ENCODE measurements at places on chromosomes 13 and 19.

DNA sequence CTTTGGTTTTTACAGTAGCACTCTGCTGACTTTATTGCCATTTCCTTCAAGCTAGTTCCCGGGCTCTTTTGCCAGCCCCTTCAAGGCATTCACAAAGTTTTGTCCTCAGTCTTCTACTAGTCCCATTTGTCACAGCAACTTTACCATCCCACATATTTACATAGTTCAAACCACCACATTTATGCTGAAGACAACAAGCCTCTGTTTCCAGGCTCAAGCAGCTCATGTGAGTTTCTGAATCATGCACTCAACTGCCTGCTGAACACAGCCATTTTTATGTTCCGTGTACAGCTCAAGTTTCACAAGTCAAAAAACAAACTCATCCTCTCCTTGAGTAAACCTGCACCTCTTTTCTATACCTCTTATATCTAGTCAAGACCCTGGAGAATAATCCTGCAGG, 977.0 kb upstream of the SLC10A2 start:
- DNase-seq: no peak

- DNase-seq: no peak
These were observed 155.7 kb downstream of the SLC7A1 start for GRCh38 chr13:29439601-29440388.

DNA sequence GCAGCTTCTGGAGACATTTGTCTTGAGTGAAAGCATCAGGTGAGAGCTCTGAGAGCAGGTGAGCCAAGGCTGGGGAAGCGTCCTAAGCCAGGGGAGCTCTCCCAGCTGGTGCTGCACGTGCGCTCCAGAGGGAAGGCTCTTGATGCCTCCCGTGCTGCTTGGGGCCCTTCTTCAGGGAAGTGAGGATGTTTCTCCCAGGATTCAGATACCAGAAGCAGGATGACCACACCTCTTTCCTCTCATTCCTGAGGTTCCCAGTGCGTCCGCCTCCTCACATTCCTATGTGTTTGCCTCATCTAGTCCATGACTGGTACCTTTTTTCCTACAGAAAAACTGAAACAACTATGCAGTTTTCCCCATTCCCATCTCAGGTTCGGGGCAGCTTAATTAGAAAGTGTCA, 231.0 kb upstream of the IRS2 start:
- no peak for DNase-seq

DNA sequence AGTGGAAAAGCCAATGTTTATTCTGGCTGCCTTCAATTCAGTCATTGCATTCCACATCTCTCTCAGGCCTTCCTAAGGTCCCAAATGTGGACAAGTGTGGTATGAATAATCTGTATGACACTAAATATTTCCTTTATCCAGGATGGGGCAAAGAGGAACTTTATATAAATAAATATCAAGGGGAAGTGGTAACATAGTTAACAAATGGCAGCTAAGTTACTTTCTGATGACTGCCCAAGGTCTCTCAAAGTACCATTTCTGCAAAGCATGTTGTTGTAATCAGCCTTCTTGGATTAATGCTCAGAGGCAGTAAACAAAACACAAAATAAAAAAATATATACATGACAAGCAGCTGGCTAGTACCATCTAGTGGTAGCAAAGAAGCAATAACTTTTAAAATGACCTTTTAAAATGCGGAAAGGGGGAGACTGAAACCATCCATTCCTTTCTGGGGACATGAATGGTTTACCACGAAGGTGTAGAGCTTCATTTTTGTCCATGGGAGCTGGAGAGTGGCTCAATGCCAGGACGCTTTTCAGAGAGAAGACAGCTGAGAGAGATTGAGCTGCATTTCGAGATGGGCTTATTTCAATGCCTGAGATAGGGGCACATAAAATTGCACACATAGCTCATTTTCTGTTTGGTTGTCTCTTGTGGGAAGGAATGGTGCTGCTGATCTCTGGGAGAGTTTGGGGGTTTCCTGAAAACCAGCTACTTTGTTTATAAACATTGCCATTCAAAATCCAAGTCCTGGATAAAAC, 259.2 kb downstream of the RFC3 start:
- DNase-seq: no peak

DNA sequence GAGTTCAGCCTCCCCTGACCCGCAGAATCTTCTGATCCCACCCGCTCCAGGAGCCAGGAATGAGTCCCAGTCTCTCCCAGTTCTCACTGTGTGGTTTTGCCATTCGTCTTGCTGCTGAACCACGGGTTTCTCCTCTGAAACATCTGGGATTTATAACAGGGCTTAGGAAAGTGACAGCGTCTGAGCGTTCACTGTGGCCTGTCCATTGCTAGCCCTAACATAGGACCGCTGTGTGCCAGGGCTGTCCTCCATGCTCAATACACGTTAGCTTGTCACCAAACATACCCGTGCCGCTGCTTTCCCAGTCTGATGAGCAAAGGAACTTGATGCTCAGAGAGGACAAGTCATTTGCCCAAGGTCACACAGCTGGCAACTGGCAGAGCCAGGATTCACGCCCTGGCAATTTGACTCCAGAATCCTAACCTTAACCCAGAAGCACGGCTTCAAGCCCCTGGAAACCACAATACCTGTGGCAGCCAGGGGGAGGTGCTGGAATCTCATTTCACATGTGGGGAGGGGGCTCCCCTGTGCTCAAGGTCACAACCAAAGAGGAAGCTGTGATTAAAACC, 1.1 kb upstream of the APOE start:
- no peak for DNase-seq

DNA sequence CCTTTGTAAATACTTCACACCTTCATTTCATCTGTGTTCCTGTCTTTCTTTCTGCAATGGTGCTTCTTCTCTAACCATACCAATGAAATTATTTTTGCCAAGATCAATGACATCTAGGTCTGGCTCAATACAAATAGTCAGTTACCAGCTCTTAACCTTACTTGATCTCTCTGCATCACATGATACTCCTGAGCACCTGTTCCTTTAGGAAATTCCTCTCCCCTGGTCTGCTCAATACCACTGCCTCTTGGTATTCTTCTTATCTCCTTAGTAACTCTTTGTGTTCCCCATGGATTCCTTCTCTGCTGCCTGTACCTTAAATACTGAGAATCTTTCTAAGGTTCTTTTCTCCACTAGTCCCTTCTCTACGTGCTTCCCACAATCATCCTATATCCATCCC, 25.9 kb downstream of the SOHLH2 start:
- no peak for DNase-seq

- DNase-seq: no peak
These were observed 1.2 kb downstream of the ZNF233 start for GRCh38 chr19:44260695-44261446.

DNA sequence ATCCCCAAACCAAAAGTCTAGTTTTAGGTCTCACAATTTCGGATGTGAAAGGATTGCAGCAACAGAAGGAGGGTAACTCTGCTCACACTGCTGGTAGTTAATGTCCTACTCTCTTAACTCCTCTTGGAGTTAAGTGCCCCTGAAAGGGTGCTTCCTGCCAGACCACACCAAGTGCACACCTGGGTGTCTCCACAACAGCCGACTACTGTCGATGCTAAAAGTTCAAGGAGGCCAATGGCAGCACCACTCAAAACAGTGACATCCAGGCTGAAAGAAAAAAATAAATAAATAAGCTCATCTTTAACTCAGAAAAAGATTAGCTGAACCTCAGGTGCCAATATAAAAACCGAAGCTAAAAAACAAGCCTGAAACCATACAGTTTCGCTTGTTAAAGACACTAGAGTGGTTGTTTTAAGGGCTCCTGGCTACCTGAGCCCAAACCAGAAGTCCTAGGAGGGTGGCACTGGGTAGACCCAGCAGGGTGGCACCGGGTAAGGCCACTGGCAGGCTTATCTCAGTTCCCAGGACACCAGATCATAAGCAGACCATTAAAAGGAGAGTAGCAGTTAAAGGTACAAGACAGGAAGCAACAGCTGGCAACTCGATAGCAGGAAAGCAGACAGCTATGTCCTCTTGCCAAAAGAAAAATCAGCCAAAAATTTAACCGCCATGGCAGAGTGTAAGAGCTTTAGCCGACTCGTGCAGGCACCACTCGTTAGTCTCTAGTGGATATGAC, 39.3 kb downstream of the BRD4 start:
- DNase-seq: no peak

DNA sequence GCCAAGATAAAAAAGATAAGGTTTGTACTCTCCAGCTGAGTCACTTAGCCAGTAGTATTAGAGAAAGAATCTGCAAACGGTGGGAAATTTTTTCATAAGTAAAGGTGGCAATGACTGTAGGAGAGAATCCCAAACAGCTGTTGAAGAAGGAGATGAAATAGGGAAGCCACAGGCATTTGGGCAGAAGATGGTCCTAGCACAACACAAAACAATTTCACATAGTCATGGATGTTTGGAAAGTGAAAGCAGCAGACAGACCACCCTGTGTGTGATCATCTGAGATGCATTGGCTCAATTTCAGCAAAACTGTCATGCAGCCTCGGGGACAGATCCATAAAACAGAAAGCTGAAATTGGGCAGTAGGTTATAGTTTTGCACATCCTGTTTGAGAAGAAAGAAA, 2832.4 kb downstream of the PCDH9 start:
- no peak for DNase-seq

DNA sequence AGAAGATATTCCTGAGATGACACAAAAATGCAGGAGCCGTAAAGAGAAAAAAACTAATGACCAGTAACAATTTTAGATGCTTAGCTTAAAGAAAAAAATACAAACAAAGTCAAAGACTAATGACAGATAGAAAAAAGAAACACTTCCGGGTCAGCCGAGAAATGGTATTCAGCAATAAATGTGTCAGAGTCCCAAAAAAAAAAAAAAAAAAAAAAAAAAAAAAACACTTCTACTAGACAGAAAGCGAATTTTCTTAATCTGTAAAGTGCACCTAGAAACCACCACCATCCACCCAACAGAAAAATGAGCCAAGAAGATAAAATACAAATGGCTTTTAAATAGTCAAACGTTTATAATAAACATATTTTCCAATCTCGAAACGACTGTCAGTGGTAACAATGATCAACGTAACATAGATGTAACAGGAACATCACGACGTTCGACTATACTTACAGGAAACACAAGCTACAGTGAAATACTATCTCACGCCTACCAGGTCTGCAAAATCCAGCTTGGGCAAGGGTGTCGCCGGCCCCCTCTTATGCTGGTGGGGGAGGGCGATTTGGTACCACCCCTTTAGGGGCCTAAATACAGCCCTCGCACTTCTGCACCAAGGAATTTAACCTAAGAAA, 10.6 kb downstream of the ABHD17A start:
- DNase-seq: no peak

DNA sequence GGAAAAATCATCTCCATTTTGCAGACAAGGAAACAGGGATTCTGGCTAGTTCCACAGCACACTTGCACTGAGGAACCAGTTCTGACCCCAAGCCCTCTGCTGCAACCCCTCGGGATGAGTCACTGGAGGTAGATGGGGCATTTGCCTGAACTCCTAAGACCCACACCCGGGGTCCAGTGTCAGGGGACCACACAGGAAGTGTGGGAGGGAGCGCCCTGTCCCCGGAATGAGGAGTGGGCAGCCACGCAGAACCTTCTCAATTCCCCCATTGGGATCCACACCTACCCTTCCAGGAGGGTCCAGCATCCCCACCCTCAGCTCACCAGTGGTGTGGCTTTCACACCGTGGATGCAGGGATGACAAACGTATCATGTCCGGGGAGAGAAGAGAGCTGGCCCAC, 62.7 kb downstream of the TSHZ3 start:
- no peak for DNase-seq

DNA sequence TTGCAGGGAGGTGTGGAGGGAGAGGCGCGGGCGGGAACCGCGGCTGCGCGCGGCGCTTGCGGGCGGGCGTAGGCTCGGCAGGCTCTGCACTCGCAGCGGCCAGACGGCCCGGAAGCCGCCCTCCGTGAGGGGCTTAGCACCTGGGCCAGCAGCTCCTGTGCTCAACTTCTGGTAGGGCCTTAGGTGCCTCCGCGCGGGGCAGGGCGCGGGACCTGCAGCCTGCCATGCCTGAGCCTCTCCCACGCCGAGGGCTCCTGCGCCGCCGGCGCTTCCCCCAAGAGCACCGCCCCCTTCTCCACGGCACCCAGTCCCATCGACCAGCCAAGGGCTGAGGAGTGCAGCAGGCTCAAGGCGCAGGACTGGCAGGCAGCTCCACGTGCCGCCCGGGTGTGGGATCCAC, 940.8 kb upstream of the PCDH9 start:
- no peak for DNase-seq

DNA sequence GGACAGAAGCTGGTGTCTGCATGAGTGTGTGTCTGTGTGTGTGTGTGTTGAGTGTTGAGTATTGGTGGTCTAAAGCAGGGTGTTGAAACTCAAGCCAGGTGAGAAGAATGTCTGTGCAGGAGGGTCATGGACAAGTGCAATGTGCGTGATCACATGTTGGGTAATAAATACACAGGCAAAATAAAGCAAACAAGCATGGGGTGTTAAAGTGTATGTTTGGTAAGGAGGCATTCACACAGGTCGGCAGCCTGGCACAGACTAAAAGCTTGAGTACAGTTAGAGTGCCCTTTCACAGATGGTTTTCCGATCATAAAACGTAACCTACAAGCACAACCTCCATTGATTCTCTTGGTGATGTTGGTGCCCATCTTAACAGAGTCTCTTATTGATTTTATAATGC, 476.9 kb upstream of the KLHL1 start:
- no peak for DNase-seq

DNA sequence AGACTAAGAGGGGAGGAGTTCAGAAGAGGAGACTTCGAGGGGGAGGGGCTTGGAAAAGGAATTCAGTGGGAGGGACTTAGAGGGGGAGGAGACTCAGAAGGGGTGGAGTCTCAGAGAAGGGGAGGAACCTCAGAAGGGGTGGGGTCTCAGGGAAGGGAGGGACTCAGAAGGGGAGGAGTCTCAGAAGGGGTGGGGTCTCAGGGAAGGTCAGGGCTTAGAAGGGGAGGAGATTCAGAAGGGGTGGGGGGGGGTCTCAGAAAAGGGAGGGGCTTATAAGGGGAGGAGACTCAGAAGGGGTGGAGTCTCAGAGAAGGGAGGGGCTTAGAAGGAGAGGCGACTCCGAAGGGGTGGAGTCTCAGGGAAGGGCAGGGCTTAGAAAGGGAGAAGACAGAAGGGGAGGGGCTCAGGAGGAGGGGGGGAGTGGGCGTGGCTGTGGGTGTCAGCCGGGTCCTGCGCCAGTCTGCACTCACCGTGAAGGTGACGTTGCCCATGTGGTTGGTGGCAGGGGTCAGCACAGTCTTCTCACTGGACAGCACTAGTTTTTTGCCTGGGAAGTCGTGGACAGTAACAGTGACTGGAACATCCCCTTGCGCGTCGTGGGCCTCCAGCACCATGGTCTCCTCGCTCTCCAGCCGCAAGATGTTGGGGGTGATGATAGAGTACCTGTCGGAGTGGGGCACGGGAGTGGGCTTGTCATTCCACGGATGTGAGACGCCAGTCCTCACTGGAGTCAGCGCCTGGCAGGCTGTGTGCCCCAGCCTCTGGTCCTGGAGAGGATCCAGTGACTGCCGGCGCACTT, 1.5 kb downstream of the C3 start:
- DNase-seq: no peak
